ENCODE measurements at places on chromosomes 4 and X. TPM values are rescaled to one million over a fixed set of nuclear protein-coding genes. Genes with fewer than 3 reads are reported as not detected.

The KCND1 gene
- total RNA-seq: 7.6 TPM

The IL2RG gene
- 290 TPM for total RNA-seq

DNA sequence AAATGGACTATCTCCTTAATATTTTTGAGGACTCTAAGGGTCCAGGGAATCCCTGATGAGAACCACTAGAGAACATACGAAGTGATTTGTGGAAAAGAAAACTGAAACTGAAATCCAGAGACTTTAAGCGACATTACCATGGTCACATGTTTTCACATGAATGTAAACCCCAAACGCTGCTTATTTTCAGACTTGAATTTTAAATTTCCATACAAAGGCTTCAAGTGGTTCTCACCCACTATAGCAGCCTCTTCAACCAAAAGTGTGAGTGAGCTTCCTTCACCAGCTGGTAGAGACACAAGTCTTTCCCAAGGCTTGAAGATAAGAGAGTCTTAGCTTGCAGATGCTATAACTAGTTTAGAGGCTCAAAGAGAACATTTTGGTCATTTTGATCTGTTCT is 232.7 kb downstream of the MGST2 start:
- H3K4me3 ChIP-seq: no peak overlapping the region
- no peak for DNase-seq
- peaks cover 6% of the 10 kb centered on the region for H3K27me3 ChIP-seq
- H3K27ac ChIP-seq: peak overlapping the region; percentile 2
- H3K4me1 ChIP-seq: peaks cover 22% of the 10 kb centered on the region

- H3K36me3 ChIP-seq: no peaks in the 10 kb centered on the region
- H3K4me1 ChIP-seq: no peaks in the 10 kb centered on the region
- DNase-seq: no peak
- no peak overlapping the region for H3K4me3 ChIP-seq
- H3K27ac ChIP-seq: no peak overlapping the region
Observed at GRCh38 chr4:117135634-117136354, 50.4 kb upstream of the TRAM1L1 start.

The GJB1 gene
- 0.31 TPM for total RNA-seq

The C4orf36 gene
- total RNA-seq: not detected

DNA sequence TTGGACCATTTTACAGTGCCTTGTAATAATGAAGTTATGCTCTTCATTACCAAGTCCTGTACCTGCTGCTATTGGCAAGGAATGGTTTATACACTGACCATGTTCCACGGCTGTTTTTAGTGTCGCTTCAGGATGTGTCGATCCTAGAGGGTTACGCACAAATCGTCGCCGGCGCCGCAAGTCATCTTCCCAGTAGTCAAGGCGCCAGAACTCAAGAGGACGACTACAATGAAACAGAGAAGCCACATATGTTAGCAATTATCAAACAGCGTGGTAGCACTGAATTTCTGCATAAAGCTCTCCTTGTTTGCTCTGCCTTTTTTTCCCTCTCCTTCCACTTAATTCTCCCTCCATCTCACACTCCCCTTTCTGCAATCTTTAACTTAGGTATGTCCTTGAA is 17.0 kb downstream of the MAB21L2 start:
- no peak overlapping the region for H3K4me3 ChIP-seq
- no peaks in the 10 kb centered on the region for H3K27me3 ChIP-seq
- no peak overlapping the region for H3K27ac ChIP-seq
- H3K4me1 ChIP-seq: no peaks in the 10 kb centered on the region

DNA sequence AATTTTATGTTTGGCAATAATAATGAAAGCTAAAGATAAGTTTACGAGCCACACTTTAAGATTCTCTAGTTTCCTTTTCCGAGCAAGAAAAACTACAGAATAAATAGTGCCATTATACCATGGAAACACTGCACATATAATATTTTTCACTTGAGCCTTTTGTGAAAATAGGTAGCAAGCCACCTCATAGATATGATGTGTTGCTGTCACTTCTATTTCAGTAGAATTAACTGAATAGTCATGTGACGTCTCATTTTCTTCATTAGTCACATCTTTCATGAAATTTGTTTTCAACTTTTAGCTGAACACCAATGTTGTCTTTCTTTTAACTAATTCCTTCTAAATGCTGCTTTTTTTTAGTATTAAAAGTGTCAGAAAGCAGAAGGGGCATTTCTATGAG is 574.3 kb downstream of the INPP4B start:
- no peak overlapping the region for H3K27ac ChIP-seq
- no peak for DNase-seq

The TMPRSS11D gene
- total RNA-seq: not detected

The ZDHHC9 gene
- 12.6 TPM for total RNA-seq

DNA sequence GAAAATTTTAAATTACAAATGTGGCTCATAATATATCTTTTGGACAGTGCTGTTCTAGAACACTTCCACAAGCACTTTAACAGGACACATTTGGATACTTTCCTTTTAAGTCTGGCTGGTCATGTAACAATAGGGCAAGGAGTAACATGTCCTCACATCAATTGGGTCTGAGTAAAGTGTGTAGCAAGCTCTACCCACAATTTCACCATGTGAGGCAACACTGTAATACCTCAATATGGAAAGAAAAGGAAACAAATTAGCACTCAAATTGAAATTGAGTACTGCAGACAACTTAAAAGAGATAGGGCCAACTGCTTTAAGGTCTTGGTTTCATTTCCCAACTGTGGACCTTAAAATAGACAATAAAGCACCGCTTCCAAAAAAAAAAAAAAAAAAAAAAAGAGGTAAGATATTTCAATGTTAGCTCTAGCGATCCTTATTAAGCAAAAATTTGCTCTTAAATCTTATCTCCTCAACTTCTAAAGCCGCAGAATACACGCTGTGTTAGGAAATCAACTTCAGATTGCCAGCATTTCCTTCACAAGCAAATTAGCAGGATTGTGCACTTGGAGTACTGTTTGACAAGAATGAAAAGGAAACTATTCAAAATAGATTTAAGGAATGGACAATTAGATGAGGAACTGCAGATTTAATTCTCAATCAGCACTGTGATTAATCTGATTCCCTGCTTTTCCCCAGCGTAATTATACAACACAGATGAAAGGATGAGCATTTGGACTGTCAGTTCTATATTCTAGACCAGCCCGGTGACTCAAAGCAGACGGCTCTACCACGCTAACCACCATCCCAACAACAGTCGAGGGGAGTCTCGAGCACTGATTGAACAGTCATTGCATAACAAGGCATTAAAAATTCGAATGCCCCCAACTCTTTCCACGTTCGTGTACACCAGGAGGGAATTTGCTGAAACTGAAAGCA is 1.6 kb downstream of the CASK start:
- H3K27me3 ChIP-seq: peaks cover 6% of the 10 kb centered on the region
- peak overlapping the region; percentile 79 for H3K27ac ChIP-seq
- peaks cover 40% of the 10 kb centered on the region for H3K4me1 ChIP-seq
- H3K4me3 ChIP-seq: peak overlapping the region; percentile 93

DNA sequence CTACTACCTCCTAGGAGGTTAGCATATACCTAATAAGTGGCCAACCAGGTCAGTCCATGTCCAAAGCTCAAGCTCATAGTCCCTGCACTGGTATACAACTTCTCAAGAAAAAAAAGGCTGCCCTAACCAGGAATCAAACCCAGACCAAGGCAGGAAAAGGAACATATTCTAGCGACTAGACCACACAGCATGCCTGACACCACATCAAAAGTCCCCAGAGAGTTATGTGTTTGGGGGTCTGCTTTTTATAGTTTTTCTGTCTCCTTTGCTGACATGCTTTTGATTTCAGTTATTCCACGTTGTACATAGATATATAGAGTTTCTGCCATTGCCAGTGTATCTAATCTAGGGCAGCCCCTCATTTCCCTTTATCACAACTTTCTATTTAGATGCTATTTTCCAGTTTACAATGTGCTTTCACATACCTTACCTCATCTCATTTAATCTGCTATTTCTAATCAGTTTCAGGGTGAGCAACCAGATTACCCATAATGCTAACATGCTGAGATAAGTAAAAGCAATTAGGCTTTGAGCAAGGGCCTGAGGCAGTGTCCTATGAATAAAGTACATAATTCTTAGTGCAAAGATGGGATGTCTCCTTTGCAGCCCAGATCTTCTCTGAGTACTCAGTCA is 17.8 kb downstream of the ARHGEF6 start:
- peak overlapping the region; percentile 84 for H3K27ac ChIP-seq
- peak overlapping the region; percentile 28 for H3K4me3 ChIP-seq
- no peaks in the 10 kb centered on the region for H3K27me3 ChIP-seq
- peaks cover 50% of the 10 kb centered on the region for H3K4me1 ChIP-seq
- H3K36me3 ChIP-seq: peaks cover 5% of the 10 kb centered on the region
- DNase-seq: no peak

GRCh38 chr4:75629239-75629638 is 1.1 kb downstream of the CDKL2 start:
- peaks cover 5% of the 10 kb centered on the region for H3K27me3 ChIP-seq
- peaks cover 11% of the 10 kb centered on the region for H3K4me1 ChIP-seq
- H3K4me3 ChIP-seq: peak overlapping the region; percentile 56
- no peak for DNase-seq
- H3K36me3 ChIP-seq: no peaks in the 10 kb centered on the region

DNA sequence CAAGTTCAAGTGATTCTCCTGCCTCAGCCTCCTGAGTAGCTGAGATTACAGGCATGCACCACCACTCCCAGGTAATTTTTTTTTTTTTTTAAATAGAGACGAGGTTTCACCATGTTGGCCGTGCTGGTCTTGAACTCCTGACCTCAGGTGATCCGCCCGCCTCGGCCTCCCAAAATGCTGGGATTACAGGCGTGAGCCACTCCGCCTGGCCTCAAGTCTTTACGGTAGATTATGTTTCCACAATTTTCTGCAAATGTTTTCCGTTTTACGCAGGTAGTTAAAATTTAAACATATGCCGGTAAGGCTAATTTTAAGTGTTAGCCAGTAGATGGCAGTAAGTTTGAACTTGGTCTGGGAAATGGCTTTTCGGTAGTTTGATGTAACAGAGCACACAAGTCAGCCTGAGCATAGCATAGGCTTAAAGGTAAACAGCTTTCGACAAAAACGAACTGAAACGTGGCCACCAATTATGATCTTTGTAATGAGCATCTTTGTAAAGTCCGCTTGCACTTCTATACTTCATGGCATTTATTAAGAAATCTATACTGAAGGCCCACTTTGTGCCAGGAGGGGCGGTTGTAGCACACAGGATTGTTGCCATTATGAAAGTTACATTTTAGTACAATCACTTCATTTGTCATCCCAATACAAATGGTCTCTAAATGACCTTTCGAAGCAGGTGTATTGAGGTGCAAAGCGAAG is 31.1 kb downstream of the CCKAR start:
- H3K4me1 ChIP-seq: peaks cover 13% of the 10 kb centered on the region
- no peak overlapping the region for H3K27ac ChIP-seq
- peak overlapping the region; percentile 46 for H3K4me3 ChIP-seq
- no peaks in the 10 kb centered on the region for H3K36me3 ChIP-seq

DNA sequence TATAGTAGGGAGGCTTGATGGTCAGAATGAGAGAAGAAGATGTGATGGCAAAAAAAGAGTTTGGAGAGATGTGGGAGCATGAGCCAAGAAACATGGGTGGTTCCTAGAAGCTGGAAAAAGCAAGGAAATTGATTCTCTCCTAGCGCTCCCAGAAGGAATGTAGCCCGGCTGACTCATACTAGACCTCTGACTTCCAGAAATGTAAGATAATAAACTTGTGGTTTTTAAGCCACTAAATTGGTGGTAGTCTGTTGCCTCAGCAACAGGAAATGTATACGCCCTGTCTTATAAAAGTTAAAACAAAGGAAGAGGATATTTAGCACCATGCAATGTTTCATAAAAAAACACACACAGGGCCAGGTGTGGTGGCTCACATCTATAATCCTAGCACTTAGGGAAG is 182.7 kb upstream of the PCDH7 start:
- H3K36me3 ChIP-seq: peaks cover 2% of the 10 kb centered on the region
- no peak overlapping the region for H3K27ac ChIP-seq
- H3K4me1 ChIP-seq: no peaks in the 10 kb centered on the region
- H3K4me3 ChIP-seq: no peak overlapping the region

The GRIA3 gene
- total RNA-seq: not detected

DNA sequence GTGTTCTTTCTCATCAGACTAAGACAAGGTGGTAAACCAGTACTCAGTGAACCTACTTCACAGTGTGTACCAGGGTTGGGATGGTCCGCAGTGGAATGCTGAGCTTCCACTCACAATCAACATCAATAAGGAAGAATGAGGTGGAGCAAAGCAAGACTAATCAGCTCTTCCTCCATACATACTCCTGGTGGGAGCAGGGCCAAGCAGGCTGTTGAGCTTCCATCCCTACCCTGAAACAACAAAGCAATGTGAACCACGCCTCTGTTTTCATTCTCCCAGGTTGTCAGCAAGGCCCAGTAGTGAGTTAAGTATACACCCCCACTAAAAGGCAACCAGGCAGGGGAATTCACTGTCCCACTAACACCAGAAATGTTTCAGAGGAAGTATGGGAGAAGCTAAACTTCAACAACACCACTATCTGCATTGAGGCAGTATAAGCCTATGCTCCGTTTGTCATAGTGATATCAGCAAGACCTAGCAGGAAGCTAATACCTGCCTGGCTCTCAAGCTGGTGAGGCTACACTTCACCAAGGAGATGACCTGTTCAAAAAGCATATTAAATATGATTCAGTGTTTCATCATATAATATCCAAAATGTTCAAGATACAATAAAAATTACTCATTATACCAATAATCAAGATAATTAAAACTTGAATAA is 109.5 kb downstream of the DDX60 start:
- no peak for DNase-seq
- no peak overlapping the region for H3K4me3 ChIP-seq
- no peaks in the 10 kb centered on the region for H3K4me1 ChIP-seq
- no peaks in the 10 kb centered on the region for H3K27me3 ChIP-seq
- H3K27ac ChIP-seq: no peak overlapping the region

DNA sequence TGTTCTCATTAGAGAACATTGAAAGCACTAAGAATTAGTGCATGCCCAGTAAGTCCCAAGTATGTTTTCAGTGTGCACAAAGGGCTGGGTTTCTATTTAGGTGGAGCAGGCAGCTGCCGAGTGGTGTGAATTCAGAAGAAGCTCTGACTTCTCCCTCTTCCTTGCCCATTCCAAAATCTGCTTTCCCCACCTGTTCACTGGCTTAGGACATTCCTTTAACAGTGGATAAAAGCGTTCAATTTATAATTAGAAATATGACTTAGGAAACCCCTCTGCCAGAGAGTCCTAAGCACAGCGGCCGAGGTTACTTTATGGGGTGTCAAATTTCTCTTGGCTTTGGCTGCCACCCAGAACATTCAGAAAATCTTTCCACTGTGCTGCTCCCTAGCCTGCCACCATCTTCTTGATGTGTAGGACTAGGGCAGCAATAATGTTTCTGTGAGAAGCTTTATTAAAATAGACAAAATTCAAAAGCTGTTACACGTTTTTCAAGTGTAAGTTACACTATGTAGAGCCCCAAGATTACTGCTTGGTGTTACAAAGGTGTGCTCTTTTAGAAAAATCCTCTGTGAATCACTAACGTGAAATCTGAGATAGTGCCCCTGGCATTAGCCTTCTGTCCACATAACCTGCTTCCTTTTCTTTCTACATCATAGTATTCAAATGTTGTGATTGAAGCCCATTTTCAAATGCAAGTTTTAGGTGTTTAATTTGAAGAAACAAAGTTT is 191.6 kb upstream of the ANKRD50 start:
- no peak overlapping the region for H3K4me3 ChIP-seq
- no peak for DNase-seq
- no peaks in the 10 kb centered on the region for H3K27me3 ChIP-seq
- H3K27ac ChIP-seq: no peak overlapping the region

The NLGN3 gene
- total RNA-seq: 3.1 TPM

The PHEX gene
- total RNA-seq: 1.4 TPM
